AG10803 (cell line): ENCODE measurements at places on chromosomes 7 and 10.

DNA sequence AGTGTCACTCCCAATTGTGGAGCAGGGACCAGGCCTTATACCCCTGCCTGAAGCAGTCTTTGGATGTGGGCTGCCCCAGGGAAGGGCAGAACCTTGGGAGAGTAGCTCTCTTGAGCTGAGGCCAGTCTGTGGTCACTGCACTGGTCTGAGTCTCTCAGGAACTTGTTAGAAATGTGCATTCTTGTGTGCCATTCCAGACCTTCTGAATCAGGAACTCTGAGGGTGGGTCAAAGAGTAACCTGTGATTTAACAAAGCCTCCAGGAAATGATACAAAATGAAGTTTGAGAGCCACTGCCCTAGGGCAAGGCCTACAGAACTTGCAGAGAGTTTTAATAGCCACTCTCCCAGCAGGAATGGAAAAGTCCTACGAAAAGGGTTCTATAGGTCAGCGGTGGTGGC lies 68.1 kb downstream of the LYZL1 start:
- no peak for DNase-seq

- no peak for DNase-seq
Observed at GRCh38 chr10:121811386-121811785, 116.4 kb downstream of the ATE1 start.

DNA sequence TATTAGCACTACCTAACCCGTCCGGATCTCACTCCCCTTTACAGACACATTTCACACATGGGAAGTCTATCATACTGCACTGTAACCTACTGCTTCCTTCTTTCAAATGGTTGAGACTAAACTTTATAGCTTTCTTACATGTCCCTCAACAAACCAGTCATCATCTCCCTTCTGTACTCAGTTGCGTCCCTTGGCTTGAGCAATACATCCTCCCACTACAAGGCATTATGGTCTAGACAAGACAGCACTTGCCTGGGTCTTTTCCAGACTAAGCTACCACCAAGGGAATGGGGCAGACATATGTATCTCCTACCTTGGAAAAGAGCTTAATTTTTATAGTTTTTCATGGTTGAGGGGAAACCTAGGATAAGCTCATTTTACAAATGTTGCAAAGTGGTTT lies 575.2 kb downstream of the KCNMA1 start:
- DNase-seq: no peak

GRCh38 chr7:151858456-151858855 lies 18.5 kb downstream of the PRKAG2 start:
- DNase-seq: no peak

GRCh38 chr10:69901628-69902505 lies 100.2 kb downstream of the COL13A1 start:
- DNase-seq: peak; percentile 64

DNA sequence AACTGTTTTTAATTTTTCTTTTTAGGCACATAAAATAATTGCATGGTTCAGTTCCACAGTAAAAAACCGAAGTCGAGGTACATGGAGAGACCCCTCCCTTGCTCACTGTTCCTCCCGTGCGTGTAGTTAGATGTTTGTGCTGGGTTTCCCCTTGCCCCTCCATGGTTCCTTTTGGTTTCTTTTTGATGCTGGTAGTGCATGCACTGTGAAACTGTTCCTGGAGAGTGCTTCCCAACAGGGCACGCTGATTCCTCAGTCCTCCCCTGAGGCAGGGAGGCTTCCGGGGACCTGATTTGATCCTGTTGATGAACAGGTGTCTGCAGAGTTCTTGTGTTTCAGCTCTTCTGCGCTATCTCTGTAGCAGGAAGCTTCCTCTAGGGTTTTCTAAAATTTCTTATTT lies 69.5 kb downstream of the ADCY1 start:
- no peak for DNase-seq
